IPS DF 6.9 (cell line): ENCODE measurements at places on chromosomes 1 and 21.

DNA sequence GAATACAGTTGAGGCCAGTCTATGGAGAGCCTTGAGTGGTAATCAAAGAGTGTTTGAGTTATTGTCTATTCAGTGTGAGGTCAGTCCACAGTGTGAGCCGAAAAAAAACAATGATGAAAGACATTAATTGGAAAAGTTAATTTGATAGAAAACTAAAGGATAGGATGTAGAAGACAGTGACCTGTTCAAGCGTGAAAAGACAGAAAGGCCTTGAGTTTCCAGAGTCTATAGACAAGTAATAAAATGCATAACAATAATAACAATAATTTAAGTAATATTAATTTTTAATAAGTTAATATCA lies 90.4 kb downstream of the SLC30A10 start:
- no peak for DNase-seq

DNA sequence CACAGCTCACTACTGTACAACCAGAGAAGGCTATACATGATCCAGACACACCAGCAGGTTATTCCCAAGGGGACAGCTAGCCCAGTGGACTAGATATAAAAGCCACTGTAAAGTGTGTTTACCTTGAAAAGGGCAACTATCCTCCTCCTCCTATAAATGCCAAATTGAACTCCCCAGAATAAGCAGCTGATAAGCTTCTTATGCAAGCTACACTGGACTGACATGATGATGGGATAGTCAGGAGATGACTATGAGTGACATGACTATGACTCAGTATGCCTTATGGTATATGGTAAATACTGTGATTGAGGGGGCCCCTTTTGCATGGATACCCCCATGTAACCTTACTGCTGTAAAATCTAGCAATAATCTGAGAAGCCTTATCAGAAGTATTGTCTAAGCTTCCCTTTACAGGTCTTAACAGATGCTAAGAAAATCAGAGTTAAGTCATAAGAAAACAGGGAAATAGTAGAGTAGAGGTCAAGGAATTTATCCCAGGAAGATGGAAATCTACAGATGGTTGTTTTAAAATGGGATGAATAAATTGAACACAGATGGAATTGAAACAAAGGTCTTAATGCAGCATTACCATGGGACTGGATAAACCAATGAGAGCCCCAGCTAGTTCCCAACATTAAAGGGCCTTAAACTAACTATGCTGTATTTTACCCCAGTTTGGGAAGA lies 55.8 kb downstream of the TRIM33 start:
- DNase-seq = no peak

DNA sequence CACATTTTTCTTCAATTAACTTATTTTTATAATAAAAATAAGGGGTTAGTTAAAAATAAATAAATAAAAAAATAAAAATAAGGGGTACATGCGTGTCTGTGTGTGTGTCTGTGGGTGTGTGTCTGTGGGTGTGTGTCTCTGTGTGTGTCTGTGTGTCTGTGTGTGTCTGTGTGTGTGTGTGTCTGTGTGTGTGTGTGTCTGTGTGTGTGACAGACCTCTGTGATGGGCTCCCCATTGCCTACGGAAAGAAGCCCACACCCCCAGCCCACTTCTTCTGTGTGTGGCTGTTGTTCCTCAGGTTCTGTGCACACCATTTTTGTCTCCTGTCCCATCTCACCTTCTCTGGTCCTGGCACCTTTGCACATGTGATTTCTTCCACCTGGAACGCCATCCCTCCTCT lies 9.9 kb downstream of the PHLDA3 start:
- DNase-seq = no peak

GRCh38 chr1:116947092-116947860 lies 37.6 kb downstream of the PTGFRN start:
- DNase-seq = no peak

DNA sequence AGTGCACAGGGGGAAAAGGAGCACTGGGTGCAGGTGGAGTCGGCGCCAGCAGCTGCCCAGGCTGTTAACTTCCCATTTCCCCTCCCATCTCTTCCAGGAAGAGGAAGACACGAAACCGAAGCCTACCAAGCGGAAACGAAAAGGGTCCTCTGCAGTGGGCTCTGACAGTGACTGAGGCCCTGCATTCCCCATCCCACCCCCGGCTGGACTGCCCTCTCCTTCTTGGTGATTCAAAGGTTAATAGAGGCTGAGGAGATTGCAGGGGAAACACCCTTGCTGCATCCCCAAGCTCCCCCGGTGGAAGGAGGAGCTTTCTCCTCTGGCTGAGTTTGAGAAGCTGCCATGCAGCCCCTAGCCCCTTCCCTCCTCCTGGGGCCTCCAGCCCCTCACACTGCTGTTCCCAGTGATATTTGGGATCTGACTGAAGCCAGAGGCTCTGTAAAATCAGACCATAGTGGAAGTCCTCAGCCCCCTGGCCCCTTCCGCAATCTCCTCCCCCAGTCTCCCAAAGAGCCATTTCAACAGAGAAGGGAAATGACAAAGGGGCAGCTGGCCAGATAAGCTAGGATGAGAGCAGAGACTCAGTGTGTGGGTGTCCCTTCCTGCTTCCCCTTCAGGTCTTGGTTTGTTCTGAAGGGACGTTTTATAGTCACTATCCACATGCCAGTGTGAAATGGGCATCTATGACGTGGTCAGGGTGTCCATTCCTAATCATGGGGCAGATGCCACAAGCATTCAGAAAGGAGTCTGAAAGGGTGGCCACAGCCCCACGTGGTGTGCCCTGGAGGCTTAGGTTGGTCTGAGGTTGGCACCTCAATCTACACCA lies 1.9 kb upstream of the SLC27A3 start:
- DNase-seq = no peak

DNA sequence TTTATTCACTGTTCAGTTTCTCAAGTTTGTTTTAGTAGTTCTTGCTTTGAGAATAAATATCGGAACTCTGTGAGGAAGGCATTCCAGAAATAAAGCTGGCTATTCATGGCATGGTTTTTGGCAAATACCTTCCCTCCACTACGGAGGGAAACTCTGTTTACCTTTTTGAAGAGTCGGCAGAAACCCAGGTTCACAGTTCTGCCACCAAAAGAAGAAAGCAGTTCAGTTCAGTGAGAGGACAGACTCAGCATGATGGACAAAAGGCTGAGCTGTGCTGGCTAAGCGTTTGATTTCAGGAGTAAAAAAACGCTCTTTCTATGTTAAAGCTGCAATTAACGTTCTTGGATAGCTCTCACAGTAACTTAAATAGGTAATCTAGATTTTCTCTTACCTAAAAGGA lies 42.4 kb downstream of the CNN3 start:
- no peak for DNase-seq

DNA sequence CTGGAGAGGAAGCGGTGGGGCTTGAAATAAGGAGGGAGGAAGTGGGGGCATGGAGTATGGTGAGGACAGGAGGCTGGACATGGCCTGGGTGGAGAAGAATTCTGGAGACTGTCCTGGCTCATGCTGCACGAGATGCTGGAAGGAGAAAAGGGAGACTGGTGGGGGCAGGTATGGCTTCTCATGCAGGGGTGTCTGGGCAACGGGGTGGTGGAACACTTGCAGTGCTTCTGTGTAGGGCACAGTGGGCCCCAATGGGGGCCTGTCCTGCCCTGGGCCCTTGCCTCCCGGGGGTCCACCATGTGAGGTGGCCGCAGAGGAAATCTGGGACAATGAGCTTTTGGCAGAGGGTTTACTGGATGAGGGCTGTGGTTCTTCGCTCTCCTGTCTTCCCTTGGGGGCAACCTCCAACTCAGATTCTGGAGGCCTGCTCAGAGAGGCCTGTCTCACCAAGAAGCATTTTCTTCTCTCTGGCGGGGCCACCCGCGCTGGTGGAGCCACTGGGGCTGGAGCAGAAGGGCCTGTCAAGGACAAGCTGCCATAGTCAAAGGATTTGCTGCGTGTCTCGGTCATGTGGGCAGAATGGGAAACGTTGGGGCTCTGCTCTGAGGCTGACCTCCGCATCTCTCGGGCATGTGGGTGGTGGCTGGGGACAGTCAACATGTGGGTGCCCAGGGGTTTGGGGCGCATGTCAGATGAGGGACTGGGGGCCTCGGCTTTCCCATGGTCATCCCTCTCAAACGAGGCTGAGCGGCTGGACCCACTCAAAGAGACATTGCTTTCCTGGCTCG lies 96.9 kb upstream of the EDN2 start:
- no peak for DNase-seq

DNA sequence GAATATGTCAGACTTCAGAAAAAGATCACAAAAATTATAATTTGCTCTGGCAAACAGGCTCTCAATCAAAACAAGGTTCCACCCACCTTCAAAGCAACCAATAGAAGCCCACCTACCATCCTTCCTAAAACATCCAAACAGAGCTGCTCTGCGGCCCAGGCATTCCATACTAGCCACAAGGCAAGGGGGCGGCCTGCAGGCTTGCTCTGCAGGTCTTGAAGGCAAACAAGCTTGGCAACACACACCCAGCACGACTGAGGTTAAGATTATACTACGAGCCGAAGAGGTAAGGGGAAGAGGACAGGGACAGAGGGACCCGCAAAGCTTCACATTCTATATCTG lies 207.3 kb downstream of the SLC45A1 start:
- no peak for DNase-seq

DNA sequence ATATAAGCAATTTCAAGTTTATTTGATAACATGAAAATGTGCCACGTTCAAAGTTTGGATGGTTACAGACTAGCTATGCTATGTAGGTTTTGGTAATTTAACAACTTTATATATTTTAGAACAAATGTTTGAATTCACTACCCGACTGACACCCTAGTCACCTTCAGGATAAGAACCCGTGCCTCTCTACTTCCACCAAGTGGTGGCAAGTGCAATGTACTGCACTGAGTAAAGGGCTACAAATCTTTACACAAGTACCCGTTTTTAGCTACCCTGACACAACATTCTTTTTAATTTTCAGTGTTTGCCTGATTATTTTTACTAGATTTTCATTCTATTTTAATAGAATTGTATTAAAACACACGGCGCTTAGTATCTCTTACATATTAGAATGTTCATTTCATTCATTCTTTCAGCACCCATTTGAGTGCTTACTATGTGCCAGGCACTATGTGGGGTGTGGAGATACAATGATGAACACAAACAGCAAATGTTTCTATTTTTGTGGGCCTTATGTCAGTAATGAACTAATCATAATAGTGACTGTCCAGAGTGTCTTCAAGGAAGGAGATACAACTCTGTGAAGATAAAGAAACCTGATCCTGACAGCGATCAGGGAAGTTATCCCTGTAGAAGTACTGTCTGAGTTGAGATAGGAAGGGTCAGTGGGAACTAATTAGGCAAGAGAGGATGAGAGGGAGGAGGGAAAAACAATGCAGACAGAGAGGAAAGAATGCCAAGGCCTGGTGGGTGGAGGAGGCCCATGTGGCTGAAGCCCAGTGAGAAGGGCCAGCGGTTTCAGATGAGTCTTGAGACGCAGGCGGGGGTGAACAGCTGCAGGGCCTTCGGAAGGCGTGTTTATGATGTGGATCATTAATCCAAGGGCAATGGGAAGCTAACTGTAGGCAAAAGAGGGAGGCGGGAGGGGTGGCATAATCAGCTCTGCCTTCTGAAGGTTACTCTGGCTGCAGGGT lies 3.8 kb downstream of the LCA5L start:
- no peak for DNase-seq

- DNase-seq = no peak
Observed at GRCh38 chr1:244150665-244151064, 99.6 kb downstream of the ZBTB18 start.

DNA sequence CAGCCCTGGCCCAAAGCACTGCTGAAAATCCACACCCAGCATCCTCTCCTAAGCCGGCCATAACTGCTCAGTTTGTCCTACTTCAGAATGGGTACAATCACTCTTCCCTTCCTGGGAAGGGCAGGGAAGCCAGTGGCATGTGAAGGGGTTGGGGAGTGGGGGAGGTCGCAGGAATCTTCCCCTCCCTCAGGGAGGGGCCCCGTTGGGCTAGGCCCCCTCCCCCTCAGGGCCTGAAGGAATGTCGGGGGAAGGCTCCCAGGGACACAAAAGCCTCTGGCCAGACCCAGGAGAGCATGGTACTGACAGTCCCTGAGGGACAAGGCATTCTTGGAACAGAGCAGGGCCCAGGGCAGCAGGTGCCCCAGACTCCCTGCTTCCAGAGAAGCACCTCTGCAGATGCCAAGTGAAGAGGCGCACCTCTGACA lies 1.2 kb downstream of the ELOVL1 start:
- no peak for DNase-seq

DNA sequence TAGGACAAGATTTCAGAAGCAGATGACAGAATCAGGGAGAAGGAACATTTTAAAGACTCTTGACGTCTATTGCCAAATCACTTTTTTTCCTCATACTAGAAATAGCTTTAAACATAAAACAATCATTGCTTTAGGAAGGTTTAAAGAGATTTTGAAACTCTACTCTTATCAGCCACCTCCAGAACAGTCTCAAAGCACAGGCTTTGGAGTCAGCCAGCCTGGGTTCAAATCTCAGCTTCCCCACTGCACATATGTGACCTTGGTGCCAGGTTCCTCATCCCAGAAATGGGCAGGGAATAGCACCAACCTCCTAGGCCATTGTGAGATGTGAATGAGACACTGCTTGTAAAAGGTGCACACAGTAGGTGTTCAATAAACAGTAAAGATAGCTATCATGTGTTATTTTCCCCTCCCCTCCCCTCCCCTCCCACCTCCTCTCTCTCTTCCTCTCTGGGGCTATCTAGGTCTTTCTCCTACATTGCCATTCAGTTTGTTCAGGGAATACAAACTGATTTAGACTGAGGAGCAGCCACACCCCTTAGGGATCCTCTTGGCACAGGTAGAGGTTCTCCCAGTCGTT lies 20.6 kb downstream of the SPOCD1 start:
- DNase-seq = no peak

GRCh38 chr1:156523801-156524480 lies 23.4 kb upstream of the MEF2D start:
- no peak for DNase-seq

DNA sequence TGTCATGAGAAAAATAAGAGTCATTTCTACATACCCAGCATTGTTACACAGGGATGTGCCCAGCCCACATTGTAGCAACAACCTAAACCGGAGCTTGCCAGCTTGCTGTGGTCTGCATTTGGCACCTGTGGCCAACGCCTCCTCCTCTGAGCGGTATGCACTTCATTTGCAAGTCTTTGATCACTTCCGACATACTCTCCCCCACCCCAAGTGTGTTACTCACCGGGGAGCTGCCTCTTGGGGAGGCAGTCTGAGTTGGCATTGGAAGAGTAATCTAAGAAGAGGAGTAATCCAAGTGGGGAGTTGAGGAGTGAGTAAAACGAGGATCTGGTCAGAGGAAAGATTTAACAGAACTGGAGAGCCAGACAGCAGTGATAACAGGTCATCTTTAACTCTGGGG lies 3.8 kb downstream of the BCL9 start:
- no peak for DNase-seq

DNA sequence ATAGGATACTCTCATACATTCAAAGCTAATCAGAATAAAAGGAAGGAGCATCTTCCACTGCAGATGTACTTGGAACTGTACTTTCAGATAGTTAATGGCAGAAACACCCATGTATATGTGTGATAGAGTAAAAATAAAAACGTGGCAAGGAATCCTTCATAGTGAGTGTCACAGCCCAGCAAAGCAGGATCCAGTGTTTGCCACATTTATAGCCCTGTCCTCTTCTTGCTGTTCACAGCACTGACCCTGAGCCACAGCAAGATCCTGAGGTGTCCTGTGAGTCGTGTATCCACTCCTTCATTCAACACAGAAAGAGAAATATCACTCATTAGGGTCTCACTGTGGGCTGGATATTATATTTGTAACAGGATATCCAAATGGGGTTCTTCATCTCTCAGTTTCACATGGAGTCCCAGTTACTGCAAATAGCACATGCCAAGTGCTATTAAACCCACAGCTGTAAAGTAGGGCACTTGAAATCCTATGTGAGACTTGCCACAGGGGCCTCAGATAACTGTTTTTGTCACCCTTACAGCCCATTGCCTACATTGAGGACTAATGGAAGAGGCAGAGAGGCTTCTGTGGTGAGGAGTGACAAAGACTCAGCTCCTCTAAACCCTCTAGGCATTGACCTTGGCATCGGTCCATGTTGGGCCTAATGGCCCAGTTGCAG lies 41.3 kb downstream of the CYP2J2 start:
- no peak for DNase-seq
